NCI-H2171 treated with DMSO at 0.1 percent for 48 hours (cell line): ENCODE measurements at places on chromosomes 11 and 22.

- DNase-seq = peak; percentile 66
Observed at GRCh38 chr22:17063411-17064106, 21.2 kb upstream of the IL17RA start.

DNA sequence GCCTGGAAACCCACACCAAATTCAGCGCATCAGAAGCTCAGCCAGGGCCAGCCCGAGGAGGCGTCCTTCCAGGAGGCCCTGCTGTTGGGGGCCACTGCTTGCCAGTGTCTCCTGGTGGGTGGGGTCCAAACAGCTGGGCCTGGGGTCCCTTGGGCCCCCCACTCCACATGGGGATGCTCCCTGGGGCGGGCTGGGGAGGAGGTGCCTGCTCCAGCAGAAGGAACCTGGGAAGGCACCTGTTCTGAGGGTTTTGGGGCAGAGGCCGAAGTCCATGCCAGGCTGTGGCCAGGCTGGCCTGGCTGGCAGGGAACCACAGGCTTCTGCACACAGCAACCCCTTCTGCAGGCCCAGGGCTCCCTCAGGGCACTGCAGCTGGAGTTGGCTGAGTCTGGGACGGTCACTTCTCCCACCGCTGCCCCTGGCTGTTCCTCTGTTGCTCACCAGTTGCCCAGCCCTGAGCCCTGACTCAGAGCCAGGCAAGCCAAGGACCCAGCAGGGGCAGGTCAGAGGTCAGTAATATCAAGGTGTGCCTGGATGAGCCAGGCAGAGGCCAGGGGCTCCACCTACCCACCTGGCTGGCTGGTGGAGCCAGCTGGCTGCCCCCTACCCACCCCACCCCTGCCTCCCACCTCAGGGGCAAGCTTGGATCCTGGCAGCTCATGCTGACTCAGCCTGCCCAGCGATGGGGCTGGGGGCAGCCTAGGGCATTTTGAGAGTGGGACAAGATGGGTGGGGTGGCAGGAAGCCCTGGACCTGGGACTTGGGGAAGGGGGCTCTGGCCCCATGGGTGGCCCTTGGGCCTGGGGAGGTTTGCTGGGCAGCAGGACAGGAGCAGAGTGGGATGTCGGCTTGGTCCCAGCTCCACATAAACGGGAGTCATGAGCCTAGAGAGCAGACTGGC, 12.0 kb upstream of the PHLDA2 start:
- DNase-seq = no peak

DNA sequence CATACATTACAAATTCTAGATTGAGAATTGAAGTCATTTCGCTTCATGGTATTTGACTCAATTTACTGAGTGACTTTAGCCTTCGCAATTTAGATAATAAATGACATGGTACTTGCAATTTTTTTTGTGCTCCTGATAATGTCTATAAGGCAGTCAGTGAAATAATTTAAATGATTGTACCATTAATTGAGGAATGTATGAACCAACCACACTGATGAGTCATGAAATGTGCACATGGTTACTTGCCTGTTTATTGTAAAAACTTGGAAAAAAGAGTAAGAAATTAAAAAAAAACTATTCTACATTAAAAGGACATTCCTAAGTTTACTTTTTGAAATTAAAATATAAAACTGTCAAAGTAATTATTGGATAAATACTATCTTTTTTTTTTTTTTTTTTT, 43.3 kb downstream of the DNAJC24 start:
- no peak for DNase-seq

- DNase-seq = peak; percentile 87
Observed at GRCh38 chr11:115188188-115188897, 315.9 kb downstream of the CADM1 start.

DNA sequence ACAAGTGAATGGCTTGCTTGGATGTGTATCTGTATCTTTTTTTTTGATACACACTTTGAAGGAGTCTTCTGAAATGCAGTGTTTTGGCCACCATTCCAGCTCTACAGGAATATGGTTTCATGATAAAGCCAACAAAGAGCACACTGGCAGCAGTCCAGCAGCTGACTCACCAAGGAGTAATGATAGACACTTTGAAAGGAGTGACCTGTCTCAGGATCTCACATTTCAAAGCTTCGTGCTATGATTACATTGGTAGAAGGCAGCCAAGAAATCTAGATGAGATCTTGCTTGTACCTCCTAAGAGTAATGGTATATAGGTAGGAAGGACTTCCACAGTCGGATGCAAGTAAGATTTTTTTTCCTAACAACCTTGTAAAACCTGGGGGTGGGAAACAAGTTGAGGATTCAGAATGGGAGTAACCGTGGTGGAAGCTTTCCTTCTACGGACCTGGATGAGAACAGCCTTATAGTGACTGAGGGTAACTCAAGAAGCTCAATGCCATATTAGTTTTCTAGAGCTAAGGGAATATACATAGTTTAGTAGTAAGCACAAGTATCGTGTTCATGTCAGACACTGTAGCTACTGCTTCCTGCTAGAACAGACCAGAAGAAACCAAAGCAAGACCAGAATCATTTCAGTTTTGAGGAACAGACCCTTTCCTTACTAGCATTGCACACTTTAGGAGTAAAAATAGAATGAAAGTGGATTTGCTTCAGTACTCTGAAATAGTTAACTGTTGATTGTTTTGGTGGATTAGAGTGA, 25.0 kb downstream of the MTMR3 start:
- peak; percentile 88 for DNase-seq

DNA sequence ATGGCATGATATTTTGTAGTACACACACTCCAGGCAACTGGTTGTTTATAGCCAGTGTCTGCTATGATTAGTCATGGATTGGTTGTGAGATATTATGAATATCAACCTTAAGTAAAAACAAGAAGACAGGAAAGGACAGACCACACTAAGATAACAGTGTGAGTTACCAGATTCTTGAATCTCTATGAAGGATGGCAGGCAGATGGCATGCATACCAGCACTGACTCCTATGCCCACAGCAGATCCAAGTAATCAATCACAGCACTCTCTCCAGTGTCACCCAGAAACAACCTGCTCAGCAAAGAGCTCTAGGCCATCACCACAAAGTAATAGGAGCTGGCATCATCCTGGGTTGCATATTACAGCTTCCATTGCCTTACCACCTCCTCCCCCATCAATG, 116.6 kb downstream of the GALNT18 start:
- no peak for DNase-seq

DNA sequence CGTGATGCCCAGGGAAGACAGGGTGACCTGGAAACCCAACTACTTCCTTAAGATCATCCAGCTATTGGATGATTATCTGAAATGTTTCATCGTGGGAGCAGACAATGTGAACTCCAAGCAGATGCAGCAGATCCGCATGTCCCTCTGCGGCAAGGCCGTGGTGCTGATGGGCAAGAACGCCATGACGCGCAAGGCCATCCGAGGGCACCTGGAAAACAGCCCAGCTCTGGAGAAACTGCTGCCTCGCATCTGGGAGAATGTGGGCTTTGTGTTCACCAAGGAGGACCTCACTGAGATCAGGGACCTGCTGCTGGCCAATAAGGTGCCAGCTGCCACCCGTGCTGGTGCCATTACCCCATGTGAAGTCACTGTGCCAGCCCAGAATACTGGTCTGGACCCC, 43.5 kb upstream of the DAGLA start:
- DNase-seq = no peak

DNA sequence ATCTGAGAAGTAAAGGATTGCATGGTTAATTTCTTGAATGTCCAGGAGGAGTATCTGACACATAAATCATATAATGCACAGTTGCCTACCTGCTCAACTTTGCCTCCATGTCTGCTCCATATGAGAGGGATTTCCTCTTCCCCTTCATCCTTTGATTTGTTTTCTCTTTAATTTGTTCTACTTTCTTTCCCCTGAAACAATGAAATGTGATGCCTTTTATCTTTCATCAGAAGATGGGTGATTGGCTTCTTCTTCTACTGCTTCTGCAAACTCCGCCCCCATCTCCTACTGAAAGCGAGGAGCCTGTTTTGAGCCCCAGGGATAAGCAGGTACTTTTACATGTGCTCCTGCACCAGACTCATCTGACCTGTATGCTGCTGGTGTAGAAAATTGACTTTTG, 9.9 kb upstream of the ETS1 start:
- no peak for DNase-seq

GRCh38 chr22:45212306-45212709, 28.4 kb downstream of the KIAA0930 start:
- DNase-seq = no peak

DNA sequence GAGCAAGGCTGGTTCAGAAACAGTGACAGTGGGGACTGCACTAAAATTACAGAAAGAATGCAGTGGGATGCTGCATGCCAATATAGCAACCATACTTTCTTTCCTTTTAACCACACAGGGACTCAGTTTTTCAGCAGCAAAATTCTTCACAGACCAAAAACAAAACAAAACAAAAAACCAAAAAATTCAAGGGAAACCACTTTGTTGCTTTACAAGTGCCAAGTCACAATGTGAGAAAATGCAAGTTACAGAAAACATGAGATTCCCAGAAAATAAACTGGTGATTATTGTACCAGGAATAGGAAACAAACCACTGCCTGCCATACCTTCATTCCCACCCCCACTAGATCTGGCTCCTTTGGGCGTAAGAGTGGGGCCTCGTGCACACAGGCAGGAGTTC, 52.6 kb downstream of the TENM4 start:
- no peak for DNase-seq

GRCh38 chr11:46222490-46223251, 54.8 kb upstream of the CREB3L1 start:
- no peak for DNase-seq

GRCh38 chr22:19661156-19661555, 53.1 kb upstream of the SEPTIN5 start:
- no peak for DNase-seq

GRCh38 chr11:116217006-116217405, 555.8 kb downstream of the BUD13 start:
- DNase-seq = peak; percentile 39

- DNase-seq = no peak
Observed at GRCh38 chr11:83734120-83734519, 448.0 kb upstream of the CCDC90B start.

DNA sequence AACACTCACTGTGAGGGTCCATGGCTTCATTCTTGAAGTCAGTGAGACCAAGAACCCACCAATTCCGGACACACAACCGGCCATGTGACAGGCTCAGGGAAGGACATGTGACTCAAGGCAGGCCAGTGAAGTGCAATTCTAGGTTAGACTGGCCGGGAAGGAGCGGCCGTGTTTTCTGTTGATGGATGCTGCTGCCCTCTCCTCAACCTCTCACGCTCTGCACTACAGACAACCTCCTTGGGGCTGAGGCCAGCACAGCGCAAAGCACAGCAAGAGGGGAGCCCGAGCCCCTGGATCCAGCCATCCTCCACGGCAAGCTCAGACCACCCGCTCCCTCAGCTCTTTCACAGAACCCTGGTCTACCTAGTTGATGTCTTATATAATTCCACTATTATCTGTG, 2.8 kb downstream of the NUDT8 start:
- DNase-seq = no peak

DNA sequence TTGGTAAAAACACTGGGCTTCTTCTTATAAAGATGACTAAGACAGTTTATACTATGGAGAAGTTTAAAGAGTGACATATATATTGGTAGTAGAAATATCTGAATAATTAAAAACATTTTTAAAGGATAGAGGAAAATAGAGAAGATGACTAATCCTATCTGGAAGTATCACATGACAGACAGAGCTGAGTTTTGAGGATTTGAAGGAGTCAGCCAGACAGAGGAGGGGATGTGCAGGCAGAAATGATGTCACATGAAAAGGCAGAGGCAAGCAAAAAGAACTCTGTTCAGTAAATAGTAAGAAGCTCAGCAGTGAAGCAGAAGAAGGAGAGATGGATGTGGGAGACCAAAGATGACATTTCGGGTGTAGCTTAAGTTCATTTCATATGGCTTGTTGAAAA, 1.6 kb downstream of the OR10A2 start:
- no peak for DNase-seq

DNA sequence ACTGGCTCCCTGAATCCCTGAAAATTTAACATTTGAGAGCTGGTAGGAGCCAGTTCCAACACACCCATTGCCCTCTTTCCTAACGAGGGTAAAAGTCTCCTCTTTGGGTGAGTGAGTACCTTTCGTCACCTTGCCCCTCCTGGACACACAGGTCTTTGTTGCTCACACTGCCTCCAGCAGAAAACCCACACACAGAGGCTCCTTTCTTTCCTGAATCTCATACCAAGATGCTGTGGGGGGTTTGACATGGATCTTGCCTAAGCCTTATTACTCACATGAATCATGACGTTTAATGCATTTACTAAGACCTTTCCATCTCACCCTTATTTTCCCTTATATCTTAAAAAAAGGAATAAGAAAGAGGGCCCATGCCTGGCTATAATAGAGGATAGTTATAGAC, 53.0 kb downstream of the PARVA start:
- no peak for DNase-seq

GRCh38 chr11:86416494-86416893, 41.8 kb downstream of the CCDC81 start:
- no peak for DNase-seq

DNA sequence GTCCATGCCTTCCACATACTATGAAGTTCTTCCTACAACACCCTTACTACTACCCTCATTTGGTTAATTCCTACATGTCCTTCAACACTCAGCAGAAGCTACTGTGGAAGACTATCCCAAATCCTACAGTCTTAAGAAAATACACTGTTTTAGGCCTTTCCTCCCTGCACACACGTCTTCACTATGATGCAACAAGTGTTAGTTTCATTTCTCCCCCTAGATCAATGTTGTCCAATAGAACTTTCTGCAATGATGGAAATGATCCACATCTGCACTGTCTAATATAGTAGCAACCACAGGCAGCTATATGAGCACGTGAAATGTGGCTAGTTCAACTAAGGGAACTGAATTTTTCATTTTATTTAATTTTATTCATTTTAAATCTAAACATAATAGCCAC, 46.7 kb upstream of the CCDC34 start:
- no peak for DNase-seq

DNA sequence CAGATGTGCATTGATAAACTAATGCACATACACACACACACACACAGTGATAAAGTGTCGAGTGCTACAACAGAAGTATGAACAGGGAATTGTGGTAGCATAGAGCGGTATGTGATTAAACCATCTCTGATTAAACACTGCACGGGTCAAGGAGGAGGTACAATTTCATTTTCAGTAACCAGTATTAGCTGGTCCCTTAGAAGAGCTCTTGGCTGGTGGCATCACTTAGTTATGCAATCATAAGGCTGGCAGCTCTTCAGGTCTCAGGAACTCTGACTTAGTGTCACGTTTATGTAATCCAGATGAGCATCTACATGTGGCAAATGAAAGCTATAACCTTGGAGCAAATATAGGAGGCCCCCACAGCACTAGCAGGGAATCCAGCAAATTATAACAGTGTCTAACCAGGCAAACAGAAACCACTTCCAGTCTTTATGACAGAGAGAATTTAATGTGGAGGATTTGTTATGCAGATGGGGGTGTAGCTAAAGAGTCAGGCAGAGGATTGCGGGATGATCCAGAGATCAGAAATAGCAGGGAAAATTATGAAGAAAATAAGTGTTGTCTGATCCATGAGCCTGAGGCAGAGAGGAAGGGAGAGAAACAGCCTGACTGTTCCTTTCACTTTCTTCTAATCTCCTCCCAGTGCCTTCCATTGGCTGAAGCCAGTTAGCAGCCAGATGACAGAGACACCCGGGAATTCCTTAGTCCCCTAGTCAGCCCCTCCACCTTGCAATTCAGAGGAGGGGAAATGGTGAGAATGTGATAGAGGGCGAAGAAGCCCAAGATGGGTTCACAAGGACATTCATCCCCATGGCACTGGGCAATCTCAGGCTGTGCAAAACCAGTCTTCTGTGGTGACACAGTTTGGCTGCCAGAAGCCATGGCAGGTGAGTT, 533.1 kb upstream of the TENM4 start:
- no peak for DNase-seq

- DNase-seq = no peak
Observed at GRCh38 chr11:134932761-134933160, 520.7 kb upstream of the B3GAT1 start.

- no peak for DNase-seq
Observed at GRCh38 chr11:36002796-36003195, 58.9 kb downstream of the LDLRAD3 start.
